ENCODE measurements at places on chromosomes 3 and 15.

- DNase-seq: no peak
Observed at GRCh38 chr3:28018925-28019718, 222.3 kb upstream of the CMC1 start.

DNA sequence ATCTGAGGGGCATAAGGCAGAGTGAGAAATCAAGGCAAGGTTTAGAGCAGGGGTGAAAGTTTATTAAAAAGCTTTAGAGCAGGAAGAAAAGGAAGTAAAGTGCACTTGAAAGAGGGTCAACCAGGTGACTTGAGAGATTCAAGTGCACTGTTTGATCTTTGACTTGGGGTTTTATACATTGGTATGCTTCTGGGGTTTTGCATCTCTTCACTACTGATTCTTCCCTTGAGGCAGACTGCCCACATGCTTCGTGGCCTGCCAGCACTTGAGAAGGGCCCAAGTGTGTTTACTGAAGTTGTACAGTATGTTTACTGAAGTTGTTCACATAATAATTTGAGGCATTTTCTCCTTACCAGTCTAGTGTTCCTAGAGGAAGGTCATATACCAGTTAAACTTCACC is 367.0 kb upstream of the UBE2E2 start:
- DNase-seq: no peak

DNA sequence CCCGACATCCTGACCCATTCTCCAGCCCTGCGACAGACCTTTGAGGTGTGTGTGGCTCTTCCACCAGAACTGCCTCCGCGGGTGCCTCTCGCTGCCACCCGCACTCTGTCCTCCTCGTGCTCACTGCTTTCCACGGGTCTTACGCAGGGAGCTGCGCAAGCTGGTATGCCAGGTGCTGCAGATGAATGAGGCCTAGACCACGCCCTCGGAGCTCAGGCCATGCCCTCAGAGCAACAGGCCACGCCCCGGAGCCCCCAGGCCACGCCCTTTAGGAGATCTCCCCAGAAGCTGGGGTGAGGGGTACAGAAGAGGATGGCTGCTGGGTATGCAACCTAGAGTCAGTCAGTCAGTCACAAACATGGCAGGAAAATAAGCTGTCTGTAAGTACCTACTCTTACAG is 300.3 kb downstream of the GABRG3 start:
- DNase-seq: no peak

DNA sequence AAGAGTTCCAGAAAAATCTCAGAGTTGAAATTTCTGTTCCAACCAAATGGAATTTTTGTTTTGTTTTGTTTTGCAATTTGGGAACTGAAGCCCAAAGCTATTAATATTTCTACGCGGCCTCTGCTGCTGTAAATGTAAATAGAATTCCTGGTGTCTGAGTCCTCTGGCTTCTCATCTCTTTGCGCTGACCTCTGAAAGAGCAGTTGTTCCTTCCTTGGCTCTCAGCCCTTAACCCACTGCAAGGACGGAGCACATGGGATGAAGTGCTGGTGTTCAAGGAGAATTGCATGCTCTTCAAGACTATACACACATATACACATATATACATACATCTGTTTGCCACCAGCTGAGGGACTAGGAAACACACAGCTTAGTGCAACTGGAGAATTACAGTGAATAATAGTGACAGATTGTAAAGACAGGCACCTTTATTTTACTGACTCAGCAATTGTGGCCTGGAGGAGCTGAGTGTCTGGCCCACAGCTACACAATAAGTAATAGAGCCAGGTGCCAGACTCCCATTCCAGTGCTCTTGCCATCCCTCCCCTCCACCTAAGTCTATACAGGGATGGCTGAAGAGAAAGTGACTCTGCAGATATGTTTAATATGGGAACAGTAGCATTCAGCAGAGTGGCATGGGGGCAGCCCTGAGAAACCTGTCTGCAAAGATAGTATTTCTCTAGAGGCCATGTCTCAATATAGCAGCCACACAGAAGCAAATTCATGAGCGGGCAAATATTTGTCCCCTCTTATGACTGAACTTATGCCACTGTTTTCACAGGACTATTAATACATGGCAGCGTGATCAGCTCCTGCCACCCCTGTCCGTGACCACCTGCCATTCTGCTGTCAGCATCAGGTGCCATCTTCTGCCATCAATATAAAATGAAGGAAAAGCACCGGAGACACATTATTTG is 42.3 kb downstream of the NEK10 start:
- peak; percentile 91 for DNase-seq

DNA sequence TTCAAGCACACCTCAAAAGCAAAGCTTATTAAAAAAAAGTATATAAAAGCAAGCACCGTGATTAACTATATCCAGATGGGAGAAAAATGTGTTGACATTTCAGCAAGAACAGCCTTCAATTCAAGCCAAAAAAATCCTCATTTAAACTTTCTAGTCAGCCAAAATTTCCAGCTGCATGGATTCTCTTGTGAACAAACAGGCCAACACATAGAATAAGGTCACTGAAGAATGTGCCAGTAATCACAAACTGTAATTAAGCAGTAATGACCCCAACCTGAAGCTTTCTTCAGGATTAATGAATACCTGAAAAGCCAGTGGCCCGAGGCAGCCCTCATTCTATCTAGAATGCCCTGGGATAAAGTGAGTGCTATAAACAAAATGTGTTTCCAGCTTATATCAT is 130.7 kb upstream of the KCNMB2 start:
- peak; percentile 77 for DNase-seq

GRCh38 chr15:66089049-66089448 is 164.5 kb downstream of the MEGF11 start:
- DNase-seq: no peak

GRCh38 chr3:169295912-169296570 is 367.5 kb downstream of the MECOM start:
- no peak for DNase-seq

- DNase-seq: no peak
Observed at GRCh38 chr15:90053685-90054466, 48.4 kb downstream of the IDH2 start.

DNA sequence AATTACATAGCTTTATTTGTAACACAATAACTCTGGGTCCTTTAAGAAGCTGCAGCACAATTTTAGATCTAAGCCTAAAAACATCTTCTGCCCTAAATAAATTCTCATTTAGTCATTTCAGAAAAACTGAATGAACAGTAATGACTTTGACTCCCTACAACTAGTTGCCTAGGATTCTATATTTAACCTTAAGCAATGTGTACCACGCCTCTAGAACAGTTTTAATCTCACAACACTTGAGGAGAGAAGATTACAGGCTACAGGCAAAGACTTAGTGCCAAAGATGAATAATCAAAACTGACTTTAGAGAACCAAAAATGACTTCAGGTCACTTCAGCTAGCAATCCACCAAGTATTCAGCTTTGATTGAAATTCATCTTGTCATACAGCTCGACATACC is 192.8 kb downstream of the ULK4 start:
- DNase-seq: no peak

- no peak for DNase-seq
Observed at GRCh38 chr3:194723846-194724618, 38.3 kb downstream of the FAM43A start.

Measured in fibroblast of upper back skin (primary cell).